GM18507 (cell line): ENCODE measurements at places on chromosomes 7 and 10.

GRCh38 chr10:20334559-20334958 is 518.3 kb downstream of the PLXDC2 start:
- DNase-seq, result no peak

DNA sequence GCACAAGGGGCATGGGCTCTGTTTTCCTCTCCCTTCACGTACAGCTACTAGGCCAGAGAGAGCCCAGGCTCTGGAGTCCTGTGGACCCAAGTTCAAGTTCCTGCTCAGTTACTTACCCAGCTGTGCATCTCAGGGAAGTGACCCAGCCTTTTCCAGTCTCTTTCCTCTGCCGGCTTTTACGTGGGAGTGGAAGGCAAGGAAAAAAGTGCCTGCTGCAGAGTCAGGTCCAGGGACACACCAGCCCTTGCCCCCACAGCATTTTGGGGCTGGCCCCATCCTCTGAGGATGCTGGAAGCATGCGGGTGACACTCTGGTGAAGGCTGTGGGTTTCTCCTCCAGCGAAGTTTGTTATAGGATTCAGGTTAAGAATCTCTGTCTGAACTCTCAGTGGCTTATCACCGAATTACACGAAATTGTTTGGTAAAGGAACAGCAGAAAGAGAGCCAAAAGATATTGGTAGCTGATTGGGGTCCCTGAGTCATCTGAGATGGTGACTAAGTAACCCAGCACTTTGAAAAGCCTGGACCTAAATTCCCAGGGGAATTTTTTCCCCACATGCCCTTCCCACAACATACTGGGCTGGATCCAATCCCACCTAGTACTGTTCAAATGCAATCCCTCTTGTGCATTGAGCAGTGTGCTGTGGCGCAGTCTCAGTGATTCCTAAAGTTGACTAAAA is 424.3 kb downstream of the RPS24 start:
- DNase-seq, result no peak

GRCh38 chr7:138417764-138418163 is 42.3 kb upstream of the TRIM24 start:
- DNase-seq, result no peak

DNA sequence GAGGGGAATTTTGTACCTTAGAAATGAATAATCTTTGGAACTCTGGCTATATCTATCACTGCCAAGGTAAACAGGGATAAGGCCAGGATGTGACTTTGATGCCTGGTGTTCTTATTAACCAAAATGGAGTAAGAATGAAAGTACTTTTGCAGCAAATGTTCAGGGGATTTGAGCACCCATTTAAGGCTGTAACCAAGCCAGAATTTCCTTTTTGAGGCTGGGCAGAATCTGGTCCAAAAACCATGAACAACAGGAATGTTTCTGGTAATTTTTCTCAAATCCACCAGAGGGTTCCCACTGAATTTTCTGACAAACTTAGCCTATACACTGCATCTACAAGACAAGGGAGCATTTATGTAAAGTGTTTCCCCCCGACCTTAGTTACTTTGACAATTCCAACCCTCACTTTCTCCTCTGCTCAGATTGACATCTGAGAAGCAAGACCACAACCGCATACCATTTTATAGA is 120.6 kb downstream of the BAMBI start:
- DNase-seq, result no peak

DNA sequence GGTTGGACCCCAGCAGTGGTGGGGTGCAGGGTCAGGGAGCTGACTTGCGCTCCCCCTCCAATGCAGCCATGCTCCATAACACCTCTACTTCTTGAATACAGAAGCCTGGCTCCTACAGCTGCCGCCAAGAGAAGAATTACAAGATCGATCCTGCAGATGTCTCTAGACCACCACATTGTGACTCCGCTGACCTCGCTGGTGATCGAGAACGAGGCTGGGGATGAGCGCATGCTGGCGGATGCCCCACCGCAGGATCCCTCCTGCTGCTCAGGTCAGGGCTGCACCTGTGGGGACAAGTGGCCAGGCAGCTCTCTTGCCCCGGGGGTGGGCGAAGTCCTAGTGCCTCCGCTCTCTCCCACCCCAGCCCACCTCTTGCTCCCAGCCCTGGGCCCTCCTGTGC is 31.7 kb downstream of the ITIH2 start:
- DNase-seq, result no peak
